ENCODE measurements at places on chromosomes 2 and 18.
A peak's percentile ranks its signal among the peaks of the same experiment; 100 is the strongest.

DNA sequence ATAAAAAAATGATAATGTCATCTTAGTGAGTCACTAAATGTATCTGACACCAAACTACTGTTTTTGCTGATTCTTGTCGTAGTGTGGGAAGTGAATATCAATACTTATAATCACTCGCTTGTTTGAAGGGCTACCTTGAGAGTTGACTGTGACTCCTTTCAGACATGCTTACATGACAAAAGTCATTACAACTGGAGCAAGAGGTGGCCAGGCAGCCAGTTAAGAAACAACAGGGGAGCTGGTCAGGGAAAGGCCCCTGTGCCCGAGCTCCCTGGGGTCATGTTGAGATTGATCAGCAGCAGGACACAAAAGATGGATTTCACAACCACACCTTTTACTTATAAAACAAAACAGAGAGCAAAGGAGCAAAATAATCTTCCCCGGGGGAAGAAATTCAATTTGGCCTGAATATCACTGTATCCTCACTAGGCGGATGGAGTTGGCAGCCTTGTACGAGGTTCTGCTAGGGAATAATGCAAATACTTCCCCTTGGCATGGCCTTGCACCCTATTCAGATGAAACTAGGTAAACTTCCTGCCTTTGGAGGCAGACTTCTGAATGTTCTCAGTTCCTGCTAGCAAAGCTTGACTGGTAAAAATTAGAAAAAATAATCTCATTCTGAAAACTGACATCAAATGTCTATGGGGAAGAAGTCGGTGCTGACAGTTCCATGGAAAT is 101.2 kb downstream of the DYNC1I2 start:
- no peak for DNase-seq

DNA sequence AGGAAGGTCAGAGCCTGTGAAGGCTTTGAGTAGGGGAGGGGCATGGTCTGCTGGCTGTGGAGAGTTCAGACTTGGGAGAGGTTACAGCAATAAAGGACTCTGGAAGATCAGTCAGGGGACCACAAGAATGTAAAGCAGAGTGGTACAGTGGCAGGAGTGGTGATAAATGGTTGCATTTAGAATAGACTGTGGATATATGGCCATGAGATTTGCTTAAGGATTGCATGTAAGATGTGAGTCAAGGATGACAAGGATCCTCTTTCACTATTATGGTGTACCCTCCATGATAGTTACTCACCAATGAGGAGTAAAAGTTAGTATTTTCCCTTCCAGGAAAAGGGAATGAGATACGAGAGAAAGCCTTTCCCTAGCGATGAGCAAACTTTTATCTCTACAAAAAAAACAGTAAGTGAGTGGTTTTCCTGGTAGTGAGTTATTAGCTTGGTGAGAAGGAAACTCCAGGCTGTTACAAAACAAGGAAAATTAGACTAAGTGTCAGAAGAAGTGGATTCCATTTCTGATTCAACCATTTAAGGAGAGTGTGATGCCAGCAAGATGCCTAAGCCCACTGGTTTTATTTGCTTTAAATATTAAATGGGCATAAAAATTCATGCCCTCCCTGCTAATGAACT is 818.0 kb upstream of the ACVR2A start:
- no peak for DNase-seq

DNA sequence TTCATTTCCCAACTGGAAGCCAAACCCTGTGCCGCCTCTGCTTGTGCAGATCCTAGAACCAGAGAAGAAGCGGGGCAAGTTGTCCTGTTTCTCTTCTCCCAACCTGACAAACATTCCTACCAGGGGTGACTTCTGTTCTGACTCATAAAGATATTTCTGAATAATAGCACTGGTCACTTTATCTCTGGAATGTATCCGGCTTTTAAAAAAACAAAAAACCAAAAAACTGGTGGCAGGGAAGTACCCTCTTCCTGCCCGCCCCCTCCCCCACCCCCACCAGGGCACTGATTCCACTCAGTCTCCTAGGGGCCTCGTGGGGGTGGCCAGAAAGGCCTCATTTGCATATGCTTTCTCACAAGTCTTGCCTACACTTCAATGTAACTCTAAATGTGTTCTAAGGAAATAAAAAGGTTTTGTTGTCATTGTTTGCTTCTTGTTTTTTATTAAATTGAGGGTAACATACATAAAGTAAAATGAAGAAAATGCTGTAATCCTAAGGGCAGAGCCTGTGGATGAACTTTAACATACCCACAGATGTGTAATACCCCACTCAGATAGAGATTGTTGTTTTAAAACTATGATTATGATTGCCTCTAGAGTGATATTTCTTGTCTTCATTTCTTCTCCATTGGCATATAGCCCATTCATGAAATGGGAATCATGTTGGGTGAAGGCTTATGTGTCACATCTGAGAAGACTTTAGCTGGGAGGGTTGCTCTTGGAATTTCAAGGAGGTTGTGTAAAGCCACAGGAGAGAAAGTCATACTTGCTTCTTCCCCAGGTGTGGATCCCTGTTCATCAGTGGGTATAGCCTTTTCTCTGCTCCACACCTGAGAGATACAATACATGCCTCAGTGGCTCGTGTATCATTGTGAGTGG is 5.3 kb upstream of the FOSL2 start:
- DNase-seq = peak; percentile 94

DNA sequence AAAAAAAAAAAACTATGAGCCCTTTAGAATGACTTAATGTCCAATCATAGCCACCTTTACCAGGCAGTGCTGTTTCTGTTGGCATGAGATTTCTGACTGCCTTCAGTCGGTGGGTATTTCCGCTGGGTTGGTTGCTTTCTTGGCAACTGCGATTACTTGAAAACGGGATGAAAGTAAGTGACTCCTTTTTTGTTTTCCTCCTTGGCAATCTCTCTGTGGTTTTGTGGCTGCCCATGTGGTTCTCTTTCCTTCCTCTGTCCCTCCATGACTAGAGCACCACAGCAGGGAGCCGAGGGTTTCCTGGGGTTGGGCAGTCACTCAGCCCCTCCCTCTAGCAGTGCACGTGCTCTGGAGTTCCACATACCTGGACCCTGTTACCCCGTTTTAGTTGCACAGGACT is 112.1 kb downstream of the KLHL29 start:
- no peak for DNase-seq

GRCh38 chr2:219511547-219512325 is 2.5 kb upstream of the ASIC4 start:
- no peak for DNase-seq

Data from PC-9 (cell line).